ENCODE measurements at places on chromosomes 12 and 14.
A peak's percentile ranks its signal among the peaks of the same experiment; 100 is the strongest.

DNA sequence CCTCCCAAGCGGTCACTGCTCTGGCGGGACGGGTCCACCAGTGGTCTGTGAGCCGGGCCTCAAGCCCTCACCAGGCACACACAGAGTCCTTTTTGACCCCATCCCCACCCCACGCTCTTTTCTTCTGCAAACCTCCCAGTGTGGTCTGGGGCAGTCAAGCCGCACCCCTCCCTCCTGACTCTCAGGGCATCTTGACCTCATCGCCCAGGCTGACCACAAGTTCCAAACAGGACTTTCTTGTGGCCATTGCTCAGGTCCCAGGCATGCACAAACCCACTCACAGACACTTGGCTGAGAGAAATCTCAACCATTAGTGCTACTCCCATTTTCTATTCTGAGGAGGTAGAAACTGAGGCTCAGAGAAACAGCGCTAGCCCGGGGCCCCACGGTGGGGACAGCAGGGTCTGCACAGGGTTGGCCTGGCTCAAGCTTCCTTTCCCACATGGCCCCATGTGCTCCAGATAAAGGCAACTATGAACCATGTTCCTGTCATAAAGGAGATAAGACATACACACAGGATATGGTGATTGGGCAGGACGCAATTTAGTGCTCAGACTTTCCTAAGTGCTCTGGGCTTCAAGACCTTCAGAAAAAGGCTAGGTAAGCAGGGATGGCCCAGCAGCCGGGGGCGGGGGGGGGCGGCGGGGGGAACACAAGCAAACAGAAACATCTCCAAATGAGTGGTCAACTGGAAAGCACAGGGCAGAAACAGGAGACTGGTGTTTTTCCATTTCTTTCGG lies 69.6 kb downstream of the ITPK1 start:
- peak; percentile 80 for DNase-seq

DNA sequence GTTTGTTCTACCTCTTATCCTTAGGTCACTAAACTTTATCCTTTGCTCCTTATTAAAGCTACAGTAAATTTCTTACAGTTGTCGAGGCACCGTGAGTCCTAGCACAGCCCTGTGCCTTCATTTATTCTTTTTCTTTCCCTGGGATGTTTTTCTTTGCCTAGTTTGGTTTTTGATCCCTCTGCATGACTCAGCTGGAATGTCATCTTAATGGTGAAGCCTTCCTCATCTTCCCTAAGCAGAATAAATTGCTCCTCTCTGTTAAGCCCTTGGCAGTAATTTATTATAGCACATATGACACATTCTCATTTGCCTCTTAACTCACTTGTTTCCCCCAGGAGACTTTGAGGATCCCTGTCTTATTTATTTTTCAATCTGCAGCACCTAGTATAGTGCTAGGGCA lies 16.6 kb downstream of the ACTR10 start:
- DNase-seq: no peak

DNA sequence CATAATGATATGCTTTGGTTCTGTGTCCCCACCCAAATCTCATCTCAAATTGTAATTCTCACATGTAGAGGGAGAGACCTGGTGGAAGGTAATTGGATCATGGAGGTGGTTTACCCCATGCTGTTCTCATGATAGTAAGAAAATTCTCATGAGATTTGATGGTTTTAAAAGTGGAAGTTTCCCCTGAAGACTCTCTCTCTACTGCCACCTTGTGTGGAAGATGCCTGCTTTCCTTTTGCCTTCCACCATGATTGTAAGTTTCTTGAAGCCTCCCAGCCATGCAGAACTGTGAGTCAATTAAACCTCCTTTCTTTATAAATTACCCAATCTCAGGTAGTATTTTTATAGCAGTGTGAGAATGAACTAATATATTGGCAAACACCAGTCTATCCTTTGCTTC lies 260.4 kb upstream of the PPFIA2 start:
- peak; percentile 35 for DNase-seq

DNA sequence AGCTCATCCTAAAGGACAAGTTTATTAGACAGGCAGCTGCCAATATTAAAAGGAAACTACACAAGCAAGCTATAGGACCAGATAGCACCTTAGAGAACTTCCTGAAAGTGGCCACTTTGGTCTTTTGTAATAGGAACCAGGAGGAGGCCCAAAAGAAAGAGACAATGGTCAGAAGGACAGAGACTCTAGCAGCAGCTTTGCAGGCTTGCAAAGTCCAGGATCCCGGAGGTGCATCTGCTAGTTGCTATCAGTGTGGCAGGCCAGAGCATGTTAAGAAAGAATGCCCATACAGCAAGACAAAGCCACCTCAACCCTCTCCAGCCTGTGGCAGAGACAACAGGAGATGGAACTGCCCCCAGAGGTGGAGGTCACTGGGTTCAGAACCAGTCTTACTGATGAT lies 23.4 kb downstream of the APOBEC1 start:
- no peak for DNase-seq

DNA sequence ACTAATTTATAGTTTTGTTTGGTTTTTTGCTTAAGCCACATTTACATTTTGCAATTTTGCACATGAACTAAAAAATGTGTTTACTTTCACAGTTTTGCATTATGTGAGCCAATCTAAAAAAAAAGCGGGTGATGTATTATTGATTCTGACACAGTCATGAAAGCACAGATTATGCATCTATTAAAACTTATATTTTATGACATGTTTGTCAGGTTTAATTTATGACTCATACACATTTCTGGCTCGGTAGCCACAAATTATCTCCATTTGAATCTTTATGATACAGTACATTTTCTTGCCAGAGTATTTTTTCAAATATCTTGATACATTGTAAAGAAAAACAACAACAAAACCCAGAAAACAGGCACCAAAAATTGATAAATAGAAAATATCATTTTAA lies 280.4 kb upstream of the GRIP1 start:
- DNase-seq: no peak

DNA sequence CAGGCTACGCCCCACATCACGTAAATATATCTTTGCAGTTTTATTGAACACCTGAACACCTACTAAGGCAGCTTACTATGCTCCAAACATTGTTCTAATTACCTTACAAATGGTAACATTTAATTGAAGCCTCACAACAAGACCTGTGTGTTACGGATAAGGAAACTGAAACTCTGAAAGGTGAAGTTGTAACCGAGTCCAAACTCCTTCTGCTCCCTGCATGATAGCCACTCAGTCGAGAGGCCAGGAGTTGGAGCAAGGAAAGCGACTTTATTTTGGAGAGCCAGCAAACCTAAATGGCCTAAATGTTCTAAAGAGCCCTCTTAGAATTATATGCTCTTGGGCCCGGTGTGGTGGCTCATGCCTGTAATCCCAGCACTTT lies 12.6 kb upstream of the TRPV4 start:
- no peak for DNase-seq

DNA sequence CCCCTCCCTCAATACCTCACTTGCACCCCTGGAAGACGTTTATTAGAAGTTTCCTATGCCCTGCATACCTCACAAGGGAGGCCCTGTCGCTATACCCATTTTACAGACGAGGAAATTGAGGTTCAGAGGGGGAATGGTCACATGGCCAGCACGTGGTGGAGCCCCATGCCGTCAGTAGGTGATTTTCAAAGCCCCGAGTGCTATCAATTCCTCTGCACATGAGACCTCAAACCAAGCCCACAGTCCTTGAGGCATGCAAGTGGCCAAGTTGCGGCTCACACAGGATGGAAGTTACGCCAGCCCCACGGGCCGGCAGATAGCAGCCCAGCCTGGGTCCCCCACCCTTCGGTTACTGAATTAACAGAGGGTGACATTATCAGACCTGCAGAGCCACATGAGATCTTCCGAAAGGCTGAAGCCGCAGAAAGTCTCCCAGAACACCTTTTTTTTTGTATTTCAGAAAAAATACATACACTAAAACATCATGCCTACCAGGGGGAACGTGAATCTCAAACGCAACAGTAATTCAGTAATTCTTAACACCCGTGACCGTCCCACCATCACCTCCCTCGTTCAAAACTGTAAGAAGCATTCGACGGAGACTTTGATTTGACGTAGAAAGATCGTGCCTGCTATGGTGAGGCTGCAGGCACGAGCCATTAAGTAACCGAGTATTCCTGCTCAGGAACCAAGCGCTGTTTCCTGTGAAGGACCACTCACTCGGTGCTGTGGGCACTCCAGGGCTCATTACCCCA lies 129.0 kb downstream of the RFLNA start:
- DNase-seq: peak; percentile 67

DNA sequence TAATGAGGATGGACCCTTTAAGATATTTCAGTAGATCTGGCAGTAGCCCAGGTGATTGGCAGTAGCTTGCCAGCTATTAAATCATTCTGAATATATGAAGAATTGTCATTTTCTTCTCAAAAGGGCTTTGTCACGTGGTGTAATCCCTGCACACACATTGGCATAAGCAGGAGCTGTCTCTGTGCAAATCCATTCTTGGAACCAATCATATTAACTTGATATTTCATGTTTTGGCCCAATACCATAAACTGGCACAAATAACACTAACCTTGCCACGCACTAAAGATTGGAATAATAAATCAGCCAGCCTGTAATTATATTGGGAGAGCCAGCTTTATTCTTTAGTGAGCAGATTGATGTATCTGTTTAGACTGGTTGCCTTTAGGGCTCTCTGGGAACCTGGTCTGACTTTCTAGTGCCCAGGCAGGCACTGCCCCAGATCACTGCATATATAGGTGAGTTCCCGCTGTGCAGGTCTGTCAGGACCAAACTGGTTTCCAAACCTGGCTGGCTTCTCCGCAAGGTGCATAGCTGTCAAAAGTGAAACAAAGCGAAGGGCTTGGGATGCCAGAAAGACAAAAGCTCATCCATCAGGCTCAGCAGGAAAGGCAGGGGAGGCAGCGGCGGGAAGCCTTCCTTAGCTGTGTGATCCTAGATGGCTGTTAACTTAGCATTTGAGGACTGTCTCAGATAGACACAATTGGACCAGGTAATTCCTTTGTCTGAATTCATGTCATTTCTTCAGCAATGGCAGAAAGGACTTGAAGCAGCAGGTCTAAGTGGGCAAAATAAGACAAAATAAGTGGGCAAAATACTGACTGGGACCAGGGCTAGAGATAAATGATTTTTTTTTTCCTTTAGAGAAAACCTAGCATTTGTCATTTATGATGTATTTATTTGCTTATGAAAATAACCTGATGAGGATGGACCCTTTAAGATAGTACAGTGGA lies 128.8 kb upstream of the DYRK2 start:
- no peak for DNase-seq

- no peak for DNase-seq
Observed at GRCh38 chr14:51552768-51553404, 98.8 kb upstream of the FRMD6 start.

- peak; percentile 60 for DNase-seq
Observed at GRCh38 chr14:91398707-91399106, 18.9 kb downstream of the CCDC88C start.

DNA sequence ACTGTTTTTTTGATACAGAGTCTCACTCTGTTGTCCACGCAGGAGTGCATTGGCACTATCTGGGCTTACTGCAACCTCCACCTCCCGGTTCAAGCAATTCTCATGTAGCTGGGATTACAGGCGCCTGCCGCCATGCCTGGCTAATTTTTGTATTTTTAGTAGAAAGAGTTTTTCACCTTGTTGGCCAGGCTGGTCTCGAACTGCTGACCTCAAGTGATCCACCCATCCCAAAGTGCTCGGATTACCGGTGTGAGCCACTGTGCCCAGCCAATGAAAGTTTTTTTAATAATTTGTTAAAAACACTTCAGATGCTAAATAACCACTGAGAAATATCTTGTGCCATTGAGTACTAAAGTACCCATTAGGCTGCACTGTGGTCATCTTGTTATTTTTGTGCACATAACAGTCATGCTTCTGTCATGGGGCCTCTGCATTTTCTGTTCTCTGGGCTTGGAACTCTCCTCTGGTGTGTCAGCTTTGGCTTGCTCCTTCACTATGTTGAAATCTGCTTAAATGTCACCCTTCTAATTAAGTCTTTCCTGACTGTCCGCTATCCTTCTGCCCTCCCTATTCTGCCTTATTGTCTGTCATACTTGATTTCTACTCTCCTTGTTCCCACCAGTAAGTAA lies 105.1 kb downstream of the KTN1 start:
- DNase-seq: no peak

DNA sequence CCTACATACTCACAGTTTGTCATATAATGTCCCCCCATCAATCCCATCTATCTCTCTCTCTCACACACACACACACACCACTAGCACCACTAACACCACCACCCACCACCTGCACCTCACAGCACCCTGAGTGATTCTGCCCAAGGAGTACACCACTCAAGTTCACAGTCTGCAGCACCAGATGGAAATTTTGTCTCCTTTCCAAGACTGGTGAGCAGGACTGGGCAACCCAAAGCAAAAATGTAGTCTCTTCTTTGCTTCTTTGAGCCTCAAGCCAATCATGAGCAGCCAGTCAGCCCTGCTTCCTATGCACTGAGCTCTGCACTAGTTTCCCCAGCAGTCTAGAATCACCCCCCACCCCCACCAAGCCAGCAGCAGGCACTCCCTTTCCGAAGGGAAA lies 15.0 kb upstream of the ARMH4 start:
- DNase-seq: no peak

- DNase-seq: peak; percentile 10
Observed at GRCh38 chr12:120783197-120783596, 57.6 kb downstream of the ACADS start.

DNA sequence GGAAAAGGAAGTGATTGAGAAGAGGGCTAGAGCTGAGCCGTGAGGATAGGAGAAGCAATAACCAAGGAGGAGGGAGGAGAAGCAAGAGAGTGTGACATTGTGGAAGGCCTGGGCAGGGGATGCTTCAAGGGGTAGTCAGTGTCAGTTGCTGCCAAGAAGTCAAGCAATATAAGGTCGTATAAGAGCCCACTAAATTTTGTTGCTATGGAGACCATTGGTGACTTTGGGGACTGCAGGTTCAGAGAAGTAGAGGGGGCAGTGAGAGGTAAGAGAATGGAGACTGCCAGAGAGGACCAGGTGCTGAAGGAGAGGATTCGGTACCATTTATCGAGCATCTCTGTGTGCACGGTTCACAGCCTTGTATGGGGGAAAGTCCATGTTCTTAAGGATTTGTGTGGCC lies 3.1 kb upstream of the ATXN3 start:
- DNase-seq: no peak
